Stimulated activated CD4-positive, alpha-beta T cell treated with anti-CD3 and anti-CD28 coated beads, Interleukin-4, amount 100 ng/mL, for 24 hours (primary cell): ENCODE measurements at places on chromosomes 6 and 20.

- DNase-seq = no peak
Observed at GRCh38 chr20:16004108-16004854, 569.0 kb downstream of the KIF16B start.

DNA sequence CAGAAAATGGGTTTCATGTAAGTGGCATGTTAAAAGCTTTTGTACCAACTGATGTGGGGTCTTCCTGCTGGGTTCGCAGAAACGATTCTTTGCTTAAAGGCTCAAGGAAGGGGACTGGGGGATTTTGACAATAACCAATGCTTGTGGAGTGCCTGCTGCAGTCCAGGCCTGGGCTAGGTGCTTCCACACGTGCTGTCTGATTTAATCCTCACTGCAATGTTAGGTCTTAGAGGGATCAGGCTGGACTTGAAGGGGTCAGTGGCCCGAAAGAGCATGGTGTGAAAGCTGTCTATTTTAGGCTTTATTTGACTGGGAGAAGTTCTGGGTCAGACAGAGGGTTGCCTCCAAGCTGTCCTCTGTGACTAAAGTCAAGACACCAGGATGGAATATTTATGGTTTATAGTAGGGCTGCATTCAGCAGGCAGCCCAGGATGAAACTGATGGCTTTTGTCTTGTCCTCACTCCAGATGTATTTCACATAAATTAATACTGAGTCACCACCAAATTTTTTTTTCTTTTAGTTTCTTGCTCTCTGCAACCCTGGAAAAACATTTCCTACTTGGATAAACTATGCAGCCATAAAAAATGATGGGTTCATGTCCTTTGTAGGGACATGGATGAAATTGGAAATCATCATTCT, 219.1 kb downstream of the ZMYND8 start:
- no peak for DNase-seq

DNA sequence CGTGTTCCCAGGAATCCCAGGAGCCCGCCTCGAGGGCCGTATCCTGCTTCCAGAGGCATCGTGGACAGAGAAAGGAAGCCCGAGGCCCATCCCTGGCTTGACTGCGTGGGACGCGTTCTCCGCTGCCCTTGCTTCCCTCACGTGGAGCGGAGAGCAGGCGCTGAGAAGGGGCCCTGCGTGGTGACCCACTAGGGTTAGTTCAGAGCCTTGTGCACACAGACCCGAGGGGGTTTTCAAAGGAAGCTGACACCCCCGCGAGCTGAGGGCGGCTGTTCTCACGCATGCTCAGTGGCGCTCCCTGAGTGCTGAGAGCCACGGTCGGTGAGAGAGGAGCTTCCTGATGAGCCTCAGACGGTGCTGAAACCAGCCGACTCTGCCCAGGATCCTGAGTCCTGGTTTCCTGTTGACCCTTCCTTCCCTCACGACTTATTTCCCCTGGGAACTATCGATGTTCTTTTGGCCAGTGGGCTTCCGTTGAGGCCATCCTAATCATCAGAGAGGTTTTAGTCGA, 28.9 kb upstream of the CCR6 start:
- DNase-seq = peak; percentile 73

DNA sequence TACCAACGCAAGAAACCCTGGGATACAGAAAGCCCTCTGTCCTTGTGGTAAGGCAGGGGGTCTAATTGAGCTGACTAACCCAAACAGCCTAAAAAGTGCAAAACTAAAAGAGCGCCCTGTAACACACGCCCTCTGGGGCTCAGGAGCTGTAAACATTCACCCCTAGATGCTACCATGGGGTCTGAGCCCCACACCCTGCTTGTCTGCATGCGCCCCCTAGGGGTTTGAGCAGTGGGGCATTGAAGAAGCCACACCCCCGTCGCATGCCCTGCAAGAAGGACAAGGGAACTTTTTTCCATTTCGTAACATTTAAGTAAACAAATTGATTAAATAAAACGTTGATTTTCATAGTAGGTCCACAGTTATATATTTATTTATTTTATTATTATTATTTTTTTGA, 616.9 kb upstream of the MAN1A1 start:
- no peak for DNase-seq

GRCh38 chr6:51613558-51613957, 473.9 kb downstream of the PKHD1 start:
- DNase-seq = no peak

DNA sequence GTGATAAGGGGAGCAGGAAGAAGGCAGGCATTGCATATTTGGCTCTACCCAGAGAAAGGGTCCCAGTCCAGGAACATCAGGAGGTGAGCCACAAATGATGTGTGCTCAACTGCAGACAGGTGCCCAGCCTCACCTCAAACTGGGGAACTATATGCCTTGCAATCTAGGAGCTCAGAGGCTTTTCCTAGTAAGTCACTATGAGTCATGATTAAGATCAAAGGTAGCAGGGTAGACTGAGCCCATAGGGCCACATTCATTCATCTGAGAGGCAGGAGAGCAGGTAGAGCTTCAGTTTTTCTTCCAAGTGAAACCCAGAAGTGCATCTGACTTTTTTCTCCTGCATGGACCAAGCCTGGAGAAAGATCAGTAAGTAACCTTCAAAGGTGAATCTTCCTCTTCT, 31.3 kb downstream of the MARCKS start:
- DNase-seq = no peak

DNA sequence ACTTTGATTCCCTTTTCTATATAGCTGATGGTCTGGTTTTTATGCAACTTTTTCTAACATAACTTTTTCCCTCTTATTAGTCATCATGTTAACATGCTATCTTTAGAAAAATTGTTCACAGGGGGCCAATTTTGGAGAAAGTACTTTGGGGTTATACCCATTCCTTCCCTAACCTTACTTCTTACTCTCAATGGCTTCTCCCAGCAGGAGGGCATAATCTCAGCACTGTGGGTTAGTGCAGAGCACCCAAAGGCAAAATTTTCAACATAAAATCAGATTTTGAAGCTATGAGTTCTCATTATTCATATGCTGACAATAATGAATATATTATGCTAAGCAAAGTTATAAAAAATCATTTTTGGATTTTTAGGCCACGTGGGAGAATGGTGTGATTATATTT, 299.2 kb downstream of the SLC35F1 start:
- no peak for DNase-seq

GRCh38 chr6:52975580-52975979, 19.5 kb downstream of the GSTA4 start:
- DNase-seq = no peak

DNA sequence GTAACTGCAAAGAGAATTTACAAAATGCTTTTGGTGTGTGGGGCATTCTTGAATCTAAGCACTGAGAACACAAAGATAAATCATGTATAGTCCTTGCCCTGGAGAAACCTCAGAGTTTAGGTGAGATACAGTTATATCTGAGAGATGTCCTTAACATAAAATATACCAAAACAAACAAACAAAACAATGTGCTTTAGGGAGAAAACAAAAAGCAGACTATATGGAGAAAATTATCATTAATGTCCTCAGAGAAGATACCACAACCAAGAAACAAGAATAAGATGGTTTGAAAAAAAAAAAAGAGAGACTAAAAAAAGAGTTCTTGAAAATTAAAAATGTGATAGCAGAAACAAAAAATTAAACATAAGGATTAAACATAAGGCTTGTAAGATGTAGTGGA, 8.0 kb downstream of the KIF13A start:
- DNase-seq = no peak

GRCh38 chr20:41408156-41408794, 41.7 kb upstream of the EMILIN3 start:
- no peak for DNase-seq

GRCh38 chr6:156886409-156886808, 109.2 kb downstream of the ARID1B start:
- DNase-seq = no peak

DNA sequence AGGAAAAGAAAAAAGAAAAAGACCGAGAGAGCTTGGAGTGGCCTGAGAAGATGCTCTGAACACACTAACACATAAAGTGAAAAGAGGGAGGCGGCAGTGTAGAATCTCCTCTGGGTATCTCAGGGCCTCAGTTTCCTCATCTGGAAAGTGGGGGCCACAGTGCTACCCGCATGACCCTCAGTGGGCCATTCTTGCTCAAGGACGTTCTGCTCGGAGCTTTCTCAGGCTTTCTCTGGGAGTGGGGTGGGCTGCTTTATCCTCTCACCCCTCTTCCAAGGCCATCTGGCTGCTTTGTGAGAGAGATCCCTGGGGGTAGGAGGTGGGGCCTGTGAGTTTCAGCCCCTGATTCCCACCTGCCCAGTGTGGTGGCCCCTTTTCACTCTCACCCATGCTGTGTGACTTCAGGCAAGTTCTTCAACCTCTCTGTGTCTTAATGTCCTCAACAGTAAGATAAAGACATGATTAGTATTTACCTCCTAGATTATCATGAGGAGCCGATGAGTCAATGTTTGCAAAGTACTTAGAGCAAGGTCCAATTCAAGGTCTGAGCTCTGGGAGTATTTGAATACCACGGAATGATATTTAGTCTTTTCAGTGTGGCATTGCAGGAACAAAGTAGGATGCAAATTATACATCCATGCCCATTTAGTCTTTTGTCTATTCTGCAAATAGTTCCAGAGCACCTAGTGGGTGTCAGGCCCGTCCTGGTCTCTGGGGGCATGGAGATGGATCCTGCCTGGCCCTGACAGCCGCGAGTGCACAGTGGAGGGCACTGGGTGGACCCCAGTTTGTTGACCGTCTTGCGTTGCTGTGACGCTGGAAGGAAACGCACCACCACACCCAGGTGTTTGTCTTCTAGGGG, 34.3 kb downstream of the SRC start:
- no peak for DNase-seq

GRCh38 chr6:152166497-152166896, 359.0 kb downstream of the ESR1 start:
- no peak for DNase-seq

- DNase-seq = peak; percentile 80
Observed at GRCh38 chr6:30325873-30326525, 728 bp upstream of the TRIM39 start.
